Stimulated activated CD8-positive, alpha-beta memory T cell treated with anti-CD3 and anti-CD28 coated beads, Interleukin-2, amount 100 ng/mL, for 1 hour (primary cell): ENCODE measurements at places on chromosomes 13 and 19.

- DNase-seq: no peak
Measured at GRCh38 chr13:34145061-34145460, 327.1 kb downstream of the RFC3 start.

DNA sequence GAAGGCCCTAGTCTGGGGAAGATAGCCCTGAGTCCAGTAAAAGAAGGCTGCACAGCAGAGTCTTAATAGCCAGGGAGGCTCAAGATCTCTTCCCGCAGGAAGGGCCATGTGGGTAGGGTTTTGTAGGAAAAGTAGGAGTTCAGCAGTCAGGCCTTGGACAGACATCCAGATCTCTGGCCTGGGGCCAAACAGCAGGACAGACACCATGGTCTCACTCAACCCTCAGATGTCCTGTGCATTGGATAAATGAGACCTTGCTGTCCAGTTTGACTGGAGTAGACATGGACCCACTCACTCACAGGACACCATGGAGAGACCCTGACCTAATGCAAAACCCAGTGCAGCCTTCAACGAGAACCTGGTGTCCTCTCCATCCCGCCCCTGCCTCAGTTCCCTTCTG is 3.9 kb downstream of the OCEL1 start:
- no peak for DNase-seq

DNA sequence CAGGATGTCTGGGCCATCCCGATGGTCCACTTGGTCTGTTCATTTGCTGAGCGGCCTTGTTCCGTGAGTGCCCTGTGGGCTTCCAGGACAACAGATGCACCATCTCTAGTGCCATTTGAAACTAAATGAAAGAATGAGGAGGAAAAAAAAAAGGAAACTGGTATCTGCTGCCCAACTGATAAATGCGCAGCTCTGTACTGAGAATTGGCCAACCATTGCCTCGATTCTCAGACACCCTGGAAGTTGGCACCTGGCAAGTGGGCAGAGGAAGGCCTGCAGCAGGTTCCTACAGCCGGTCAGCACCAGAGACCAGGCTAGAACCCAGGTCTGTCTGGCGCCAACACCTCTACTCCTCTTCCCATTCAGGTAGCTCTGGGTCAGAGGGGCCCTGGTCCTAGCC is 18.9 kb downstream of the SLC7A1 start:
- DNase-seq: no peak

DNA sequence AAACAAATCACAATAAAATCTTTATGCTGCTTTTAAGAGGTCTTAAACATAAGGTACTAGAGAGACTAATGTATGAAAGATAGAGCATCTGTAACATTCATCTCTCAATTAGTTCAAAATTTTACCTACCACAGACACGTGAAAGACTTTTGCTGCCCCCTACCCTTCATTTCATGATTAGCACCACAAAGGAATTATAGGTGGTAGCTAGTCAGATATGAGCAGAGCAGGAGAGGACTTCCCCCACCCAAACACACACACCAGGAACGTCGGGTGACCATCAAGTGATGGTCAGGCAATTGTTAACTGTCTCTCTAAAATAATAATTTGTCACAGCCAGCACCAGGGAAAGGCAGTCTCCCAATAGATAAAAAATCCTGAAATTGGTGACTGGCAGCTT is 1531.7 kb upstream of the SPRY2 start:
- DNase-seq: no peak

GRCh38 chr19:19259741-19260140 is 13.4 kb downstream of the TM6SF2 start:
- DNase-seq: no peak

DNA sequence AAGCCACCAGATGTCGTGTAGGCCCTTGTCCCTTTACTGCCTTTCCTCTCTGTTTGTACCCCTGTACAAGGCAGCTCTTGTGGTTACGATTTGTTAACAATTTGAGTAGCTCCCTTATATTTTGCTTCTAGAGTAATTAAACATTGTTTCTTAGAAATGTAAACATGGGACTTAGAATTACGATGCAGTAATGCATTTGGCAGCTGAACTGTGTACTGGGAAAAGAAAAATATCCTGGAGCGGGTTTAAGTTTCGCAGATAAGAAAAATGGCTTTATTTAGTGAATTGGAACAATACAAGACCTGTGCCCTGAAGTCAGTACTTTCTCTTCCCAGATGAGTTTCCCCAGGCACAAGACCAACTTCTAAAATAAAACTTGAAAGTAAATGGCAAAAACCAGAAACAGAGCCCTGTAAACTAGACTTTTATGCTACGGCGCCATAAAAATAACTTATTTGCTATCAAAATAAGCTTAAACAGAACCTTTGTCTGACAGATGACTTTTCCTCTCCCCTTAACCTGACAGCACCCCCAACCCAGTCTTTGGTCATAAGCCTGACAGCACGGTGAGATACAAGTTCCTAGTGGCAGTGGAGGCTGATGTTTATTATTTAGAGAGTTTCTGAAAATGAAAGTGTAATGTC is 63.0 kb downstream of the LRCH1 start:
- no peak for DNase-seq

DNA sequence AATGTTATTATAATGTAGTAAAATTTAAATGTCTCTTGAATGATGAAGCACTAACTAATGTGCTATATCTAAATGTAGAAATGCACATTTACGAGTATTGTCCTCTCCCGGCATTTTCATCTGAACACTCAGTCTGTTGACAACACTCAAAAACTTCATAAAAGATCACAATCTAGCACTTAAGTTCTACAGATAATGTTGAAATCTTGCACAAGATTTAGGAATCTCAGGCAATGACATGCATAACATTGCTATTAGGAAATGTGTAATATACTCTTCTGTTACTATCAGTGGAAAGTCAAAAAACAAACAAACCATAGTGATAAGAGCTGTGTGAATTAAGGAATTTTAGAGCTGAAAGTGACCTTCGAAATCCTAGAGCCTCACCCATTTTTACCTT is 37.5 kb upstream of the XPO4 start:
- no peak for DNase-seq

DNA sequence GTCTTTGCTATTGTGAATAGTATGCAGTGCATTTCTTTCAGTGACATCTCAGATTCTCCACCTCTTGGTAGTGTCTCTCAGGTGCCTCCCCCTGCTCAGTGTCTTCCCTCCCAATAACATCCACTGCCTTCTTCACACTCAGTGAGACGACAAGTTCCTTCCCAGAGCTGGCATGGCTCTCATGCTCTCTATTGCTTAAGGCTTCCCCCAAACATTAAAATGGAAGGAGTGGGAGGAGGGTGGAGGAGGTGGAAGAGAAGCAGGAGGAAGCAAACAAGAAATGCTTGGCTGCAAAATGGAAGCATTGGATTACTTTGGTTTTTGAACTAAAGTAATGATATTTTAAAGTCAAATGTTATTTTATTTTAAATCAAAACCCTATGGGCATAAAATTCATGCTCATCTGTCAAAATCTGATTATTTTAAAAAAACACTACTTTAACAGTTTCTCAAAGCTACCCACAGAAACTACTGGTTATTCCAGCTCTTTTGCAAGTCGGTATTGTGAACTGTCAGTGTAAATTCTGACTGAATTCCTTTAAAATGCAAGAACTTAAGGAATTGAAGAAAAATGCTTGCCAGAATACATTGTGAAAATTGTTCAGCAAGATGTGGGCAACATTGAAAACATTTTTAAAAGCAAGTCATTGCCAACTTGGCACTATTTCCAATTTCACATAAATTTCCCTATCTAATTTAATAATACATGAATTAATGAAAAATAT is 727.6 kb upstream of the ARGLU1 start:
- DNase-seq: no peak

- no peak for DNase-seq
Measured at GRCh38 chr19:57642396-57643046, 9.6 kb downstream of the ZNF211 start.

DNA sequence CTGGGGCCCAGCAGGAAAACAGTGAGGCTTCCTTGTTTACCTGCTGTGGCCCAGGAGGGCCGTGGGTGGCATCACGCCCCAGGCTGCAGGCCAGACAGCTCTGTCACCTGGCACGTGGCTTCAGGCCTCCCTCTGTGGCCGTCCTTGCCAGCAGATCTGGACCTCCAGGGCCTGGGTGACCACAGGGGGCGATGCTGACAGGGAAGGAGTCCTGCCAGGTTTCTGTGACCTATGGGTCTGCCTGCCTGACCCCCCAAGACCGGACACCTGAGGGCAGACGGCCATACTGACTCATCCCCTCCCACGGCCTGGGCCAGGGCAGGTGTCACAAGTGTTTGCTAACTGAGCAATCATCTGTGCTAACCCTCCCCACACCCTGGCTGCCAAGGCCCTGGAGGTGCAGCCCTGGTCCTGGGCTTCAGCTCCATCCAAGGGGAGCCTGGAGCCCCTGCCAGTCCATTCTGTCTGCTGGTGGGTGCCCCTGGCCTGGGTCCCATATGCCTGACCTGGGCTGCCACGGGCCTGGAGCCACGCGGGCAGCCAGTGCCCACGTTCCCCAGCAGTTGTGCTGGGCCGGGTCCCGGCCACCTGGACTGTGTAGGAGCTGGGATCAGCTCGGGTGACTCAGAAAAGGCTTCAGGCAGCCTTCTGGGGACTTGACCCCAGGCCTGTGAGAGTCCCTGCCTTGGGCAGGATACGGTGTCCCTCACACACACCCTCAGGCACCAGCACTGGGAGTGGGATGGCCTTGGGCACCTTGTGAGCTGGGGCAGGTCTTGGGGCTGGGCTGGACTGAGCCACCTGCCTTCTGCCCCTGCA is 3.7 kb downstream of the CDC34 start:
- no peak for DNase-seq

GRCh38 chr19:10603873-10604459 is 16.9 kb upstream of the AP1M2 start:
- no peak for DNase-seq

DNA sequence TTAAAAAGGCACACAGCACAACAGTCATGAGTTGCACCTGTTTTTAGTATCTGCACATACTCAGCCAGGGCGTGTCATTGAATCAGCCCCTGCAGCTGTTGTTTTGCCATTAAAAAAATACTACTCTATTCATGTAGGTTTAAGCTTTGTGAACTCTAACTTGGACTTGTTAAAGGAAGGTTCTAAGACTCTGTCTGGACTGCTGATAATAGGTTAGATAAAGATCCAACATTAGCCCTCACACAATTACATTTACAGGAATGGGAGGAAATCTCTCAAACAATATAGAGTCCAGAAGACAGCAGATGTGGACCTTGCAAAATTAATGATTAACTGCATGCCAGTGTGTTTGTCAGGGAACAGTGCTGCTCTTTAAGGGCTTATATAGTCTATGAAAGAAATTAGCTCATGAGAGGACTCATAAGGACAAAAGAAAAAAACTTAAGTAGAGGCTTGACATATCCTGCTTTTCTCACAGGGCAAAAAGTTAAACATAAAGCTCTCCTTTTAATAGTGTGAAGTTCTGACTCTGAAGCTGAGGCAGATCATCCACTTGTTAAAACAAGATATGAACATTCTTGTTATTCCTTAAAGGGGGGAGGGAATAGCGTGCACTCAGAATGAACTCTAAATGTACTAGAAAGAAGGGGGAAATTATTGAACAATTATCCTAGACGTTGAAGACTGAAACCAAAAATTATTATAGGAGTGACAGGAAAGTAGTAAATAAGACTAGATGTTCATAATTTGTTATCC is 243.6 kb downstream of the NDFIP2 start:
- no peak for DNase-seq

- DNase-seq: no peak
Measured at GRCh38 chr13:98221234-98221633, 44.2 kb upstream of the RNF113B start.

DNA sequence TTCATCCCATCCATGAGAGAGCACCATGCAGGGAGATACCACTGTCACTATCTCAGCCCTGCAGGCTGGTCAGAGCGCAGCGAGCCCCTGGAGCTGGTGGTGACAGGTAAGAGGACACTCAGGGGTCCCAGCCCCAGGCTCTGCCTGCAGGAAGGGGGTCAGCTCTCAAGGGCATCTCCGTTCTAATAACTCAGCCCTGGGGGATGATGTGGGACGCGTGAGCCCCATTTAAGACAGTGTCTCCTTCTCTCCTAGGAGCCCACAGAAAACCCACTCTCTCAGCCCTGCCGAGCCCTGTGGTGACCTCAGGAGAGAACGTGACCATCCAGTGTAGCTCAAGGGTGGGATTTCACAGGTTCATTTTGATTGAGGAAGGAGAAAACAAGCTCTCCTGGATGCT is 15.5 kb upstream of the KIR3DL3 start:
- no peak for DNase-seq

- DNase-seq: no peak
Measured at GRCh38 chr13:105118426-105118985, 1417.0 kb downstream of the EFNB2 start.

GRCh38 chr13:79582896-79583295 is 101.9 kb downstream of the NDFIP2 start:
- DNase-seq: no peak

- no peak for DNase-seq
Measured at GRCh38 chr13:37383856-37384370, 214.7 kb downstream of the POSTN start.

DNA sequence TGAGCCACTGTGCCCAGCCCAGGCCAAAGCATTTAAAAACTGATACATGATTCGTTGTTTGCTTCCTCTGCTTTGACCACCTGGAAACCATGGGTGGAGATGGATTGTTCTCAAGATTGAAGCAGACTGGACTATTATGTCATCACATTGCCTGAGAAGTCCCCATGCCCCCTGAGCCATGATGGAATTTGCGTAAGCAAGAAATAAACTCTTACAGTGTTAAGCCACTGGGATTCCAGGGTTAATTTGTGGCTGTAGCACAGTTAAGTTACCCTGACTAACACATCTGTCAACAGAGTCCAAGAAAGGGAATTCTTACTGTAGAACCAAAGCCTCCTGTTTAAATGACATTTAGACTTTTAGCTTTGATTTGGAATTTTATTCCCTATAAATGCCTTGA is 19.4 kb upstream of the DHRS12 start:
- no peak for DNase-seq

- no peak for DNase-seq
Measured at GRCh38 chr13:102978168-102978567, 88.0 kb downstream of the SLC10A2 start.

- DNase-seq: no peak
Measured at GRCh38 chr13:39712626-39713025, 57.2 kb downstream of the COG6 start.

GRCh38 chr19:13024126-13024950 is 29.1 kb downstream of the NFIX start:
- DNase-seq: no peak

DNA sequence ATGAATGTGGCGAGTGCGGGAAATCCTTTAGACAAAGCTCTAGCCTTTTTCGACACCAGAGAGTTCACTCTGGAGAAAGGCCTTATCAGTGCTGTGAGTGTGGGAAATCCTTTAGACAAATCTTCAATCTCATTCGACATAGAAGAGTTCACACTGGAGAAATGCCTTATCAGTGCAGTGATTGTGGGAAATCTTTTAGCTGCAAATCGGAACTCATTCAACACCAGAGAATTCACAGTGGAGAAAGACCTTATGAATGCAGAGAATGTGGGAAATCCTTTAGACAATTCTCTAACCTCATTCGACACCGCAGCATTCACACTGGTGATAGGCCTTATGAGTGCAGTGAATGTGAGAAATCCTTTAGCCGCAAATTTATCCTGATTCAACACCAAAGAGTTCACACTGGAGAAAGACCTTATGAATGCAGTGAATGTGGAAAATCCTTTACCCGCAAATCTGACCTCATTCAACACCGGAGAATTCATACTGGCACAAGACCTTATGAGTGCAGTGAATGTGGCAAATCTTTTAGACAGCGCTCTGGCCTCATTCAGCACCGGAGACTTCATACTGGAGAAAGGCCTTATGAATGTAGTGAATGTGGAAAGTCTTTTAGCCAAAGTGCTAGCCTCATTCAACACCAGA is 5.7 kb downstream of the ZNF551 start:
- DNase-seq: no peak
